Substantia nigra (tissue), 51 donors: ENCODE measurements at places on chromosomes 11 and 22.
A peak's percentile ranks its signal among the peaks of the same experiment; 100 is the strongest.

GRCh38 chr11:10934293-10934860, 76.5 kb upstream of the ZBED5 start:
- no peak for DNase-seq

GRCh38 chr11:71120471-71120896, 131.9 kb downstream of the SHANK2 start:
- DNase-seq = no peak

DNA sequence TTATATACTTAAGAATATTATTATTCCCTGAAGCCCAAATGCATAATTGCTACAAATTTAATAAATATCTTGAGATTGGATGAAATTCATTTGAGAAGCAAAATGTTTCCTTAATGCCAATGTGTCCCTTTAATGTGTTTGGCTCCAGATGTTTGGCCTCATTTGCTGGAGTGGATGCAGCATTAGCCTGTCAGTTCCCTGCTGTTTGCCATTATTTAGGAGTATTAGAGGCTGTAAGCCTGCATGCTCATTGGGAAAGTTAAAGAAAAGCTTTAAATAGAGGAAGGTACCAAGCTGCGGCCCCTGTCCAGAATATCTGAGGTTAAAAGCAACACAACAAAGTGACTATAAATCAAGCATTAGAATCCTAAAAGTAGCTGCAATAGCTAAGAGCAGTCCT, 54.8 kb upstream of the PITPNB start:
- no peak for DNase-seq

GRCh38 chr22:50529897-50530579, at the start of gene TYMP:
TYMP (minus strand) TSS chr22:50530012; CDS start chr22:50529709, 303 bp downstream.
- DNase-seq = no peak

DNA sequence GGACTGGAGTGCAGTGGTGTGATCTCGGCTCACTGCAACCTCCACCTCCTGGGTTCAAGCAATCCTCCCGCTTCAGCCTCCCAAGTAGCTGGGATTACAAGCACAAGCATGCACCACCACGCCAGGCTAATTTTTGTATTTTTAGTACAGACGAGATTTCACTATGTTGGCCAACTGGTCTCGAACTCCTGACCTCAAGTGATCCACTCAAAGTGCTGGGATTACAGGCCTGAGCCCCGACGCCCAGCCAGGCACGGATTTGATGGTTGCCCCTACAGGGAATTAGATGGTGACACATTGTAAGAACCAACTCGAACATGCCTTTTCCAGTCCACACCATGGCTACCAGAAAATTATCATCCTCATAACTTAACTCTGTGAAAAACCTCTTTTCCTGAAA, 26.8 kb upstream of the RTL6 start:
- DNase-seq = no peak

DNA sequence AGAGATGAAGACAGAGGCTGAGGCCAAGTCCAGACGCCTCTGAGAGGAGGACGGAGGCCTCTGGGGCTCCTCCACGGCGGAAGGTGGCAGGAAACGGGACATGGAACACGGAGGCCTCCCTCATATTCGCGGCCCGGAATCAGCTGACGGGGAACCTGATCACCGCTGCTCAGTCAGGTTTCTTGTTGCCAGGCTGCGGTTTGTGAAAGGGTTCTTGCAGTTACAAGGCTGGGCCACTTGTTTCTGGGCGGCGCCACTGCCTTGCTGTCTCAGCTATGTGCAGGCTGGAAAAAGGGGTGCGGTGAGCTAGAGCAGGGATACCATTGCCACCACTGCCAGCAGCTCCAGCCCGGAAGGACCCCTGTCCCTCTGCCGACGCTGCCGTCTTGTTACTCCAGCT, 10.0 kb upstream of the MMP1 start:
- no peak for DNase-seq

DNA sequence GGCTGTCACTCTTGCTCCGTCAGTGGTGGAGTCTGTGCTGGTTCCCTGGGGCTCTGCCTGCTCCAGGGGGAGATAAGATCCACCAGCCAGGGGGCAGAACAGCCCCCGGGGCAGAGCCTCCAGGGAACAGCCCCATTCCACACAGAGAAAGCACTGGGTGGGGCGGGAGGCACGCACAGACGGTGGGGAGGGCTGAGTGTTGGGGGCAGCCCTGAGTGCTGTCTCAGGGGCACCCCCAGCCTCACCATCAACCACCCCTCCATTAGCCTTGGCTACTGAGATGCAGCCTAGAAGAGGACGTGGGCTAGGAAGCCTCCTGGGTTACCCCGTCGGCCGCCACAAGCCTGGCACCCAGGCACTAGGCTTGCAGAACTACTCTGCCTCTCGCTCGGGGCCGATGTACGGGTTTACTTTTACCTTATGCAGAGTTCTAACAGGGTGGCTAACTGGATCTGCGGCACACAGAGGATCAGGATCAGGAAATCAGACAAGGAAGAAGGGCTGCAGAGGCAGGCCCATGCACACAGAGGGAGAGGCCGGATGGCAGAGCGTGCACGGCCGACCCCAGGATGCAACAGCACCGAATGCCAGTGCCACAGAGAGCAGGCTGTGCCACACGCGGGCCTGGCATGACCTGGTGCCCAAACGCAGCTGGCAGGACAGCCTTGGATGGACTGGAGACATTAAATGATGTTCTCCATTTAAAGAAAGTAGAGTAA, 140.5 kb downstream of the CTTN start:
- DNase-seq = no peak

DNA sequence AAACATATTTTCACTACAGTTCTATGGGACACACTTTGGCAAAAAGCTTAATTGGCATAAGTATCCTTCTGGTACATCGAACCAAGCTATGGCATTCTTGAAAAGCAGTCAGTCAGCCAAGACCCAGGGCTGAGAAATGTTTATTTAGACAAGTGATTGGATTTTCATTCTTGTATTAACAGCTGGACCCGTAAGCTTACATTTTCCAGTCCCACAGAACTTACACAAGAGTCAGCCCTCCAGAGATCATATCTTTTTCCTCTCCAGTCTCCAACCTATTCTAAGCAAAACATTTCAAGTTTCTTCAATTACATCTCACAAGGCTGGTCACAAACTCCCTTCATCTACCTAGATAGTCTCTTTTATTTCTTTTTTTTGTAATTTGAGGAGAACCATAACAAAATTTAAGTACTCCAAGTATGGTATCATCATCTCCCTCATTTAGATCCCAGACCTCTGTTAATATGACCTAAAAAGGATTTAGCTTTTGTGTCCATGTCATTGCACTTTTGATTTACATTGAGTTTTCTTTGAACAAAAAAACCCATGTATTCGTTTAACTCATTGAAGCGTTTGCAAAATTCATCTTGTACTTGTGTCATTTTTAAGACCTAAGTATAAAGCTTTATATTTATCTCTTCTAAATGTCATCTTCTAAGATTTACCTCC, 67.9 kb upstream of the GRK3 start:
- DNase-seq = no peak

- DNase-seq = no peak
Measured at GRCh38 chr11:110522471-110522870, 92.7 kb downstream of the FDX1 start.

DNA sequence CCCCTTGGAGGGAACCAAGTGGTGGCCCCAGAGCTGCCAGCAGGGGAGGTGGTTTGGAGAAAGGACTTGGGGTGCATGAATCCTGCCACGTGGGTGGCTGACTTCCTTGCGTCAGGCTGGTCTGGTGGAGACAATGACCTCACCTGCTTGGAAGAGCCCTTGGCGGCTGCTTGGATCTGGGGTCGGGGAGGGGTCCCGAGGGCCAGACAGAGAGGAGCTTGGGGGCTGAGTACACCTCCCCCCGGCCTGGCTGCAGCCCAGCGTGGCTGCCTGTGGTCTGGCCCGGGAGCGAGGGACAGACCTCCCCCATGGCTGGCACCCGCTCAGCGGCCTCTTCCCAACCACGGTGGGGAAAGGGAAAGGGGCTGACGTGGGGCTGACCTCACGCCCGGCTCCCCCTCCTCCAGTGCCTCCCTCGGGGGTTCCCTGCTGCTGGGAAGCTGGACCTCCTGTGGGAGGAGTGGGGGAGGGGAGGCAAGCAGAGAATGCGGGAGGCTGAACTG, 13.8 kb downstream of the LIF start:
- DNase-seq = no peak

GRCh38 chr22:17205432-17205831, 13.8 kb downstream of the ADA2 start:
- DNase-seq = no peak

- DNase-seq = no peak
Measured at GRCh38 chr11:108587109-108587508, 6.5 kb downstream of the EXPH5 start.

- DNase-seq = peak; percentile 78
Measured at GRCh38 chr11:72722050-72722748, 30.0 kb downstream of the ARAP1 start.

- no peak for DNase-seq
Measured at GRCh38 chr22:24994070-24994763, 41.7 kb downstream of the KIAA1671 start.

DNA sequence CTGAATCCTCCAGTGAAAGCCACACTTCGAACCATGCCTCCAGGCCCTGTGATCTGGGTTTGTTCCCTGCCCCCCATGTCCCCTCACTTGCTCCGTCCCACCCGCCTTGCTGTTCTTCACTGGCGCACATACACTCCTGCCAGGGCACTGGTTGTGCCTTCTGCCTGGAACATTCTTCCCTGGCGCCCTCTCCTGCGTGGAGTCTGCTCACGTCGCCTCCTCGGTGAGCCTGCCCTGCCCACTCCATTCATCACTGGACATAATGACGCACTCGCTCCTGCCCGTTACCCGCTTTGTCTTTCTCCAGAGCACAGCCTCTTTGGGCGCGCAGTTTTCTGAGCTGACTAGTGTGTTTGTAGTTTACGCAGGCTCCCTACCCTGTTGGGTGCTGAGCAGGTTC, 21.0 kb upstream of the MIEF1 start:
- DNase-seq = no peak

- DNase-seq = no peak
Measured at GRCh38 chr22:25126510-25126909, 73.1 kb upstream of the CRYBB3 start.

DNA sequence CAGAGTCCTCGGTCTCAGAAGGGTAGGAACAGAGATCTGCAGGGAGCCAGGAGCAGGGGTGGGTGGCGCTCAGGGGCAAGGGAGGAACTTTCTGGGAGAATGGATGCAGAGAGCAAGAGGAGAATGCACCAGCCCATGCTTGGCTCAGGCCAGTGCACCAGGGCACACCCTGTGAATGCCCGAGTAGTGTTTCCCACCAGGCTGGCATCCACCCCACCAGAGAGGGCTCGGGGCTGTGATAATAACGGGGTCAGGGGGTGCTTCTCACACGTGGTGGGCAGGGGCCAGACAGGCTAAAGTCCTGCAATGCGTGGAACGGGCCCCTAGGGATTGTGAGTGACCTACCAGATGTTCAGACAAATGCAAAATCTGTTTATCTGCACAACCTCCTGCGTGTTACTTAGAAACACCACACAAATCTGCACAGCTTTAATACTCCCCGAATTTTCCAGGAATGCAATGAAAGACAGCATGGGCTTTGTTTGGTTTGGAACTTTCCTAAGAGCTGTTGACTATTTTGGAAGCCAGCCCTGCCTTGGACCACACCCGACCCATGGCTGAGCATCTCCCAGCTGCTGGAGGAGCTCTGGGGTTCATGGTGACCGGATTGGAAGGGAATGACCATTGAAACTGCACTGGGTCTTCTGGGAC, 368.3 kb downstream of the SHANK2 start:
- no peak for DNase-seq

DNA sequence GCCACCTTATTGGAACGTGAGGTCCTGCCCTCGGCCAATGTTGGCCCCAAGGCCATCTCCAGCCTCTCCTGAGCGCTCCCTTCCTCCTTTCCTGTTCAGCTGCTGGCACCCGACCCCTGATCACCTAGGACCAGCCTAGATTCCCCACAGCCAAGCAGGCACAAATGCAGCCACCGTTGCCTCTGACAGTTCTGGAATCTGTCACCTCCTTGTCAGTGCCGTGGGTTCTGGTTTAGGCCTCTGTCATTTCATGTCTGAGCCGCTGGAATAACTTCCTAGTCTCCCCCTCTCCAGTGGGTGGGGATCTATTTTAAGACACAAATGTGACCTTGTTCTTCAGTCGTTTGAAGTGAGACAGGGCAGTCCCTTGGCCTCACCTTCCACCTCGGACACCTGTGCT, 29.7 kb downstream of the FADS3 start:
- DNase-seq = no peak

GRCh38 chr11:78201096-78201818, 12.5 kb downstream of the USP35 start:
- no peak for DNase-seq

GRCh38 chr11:116454020-116454645, 318.7 kb downstream of the BUD13 start:
- DNase-seq = peak; percentile 10

DNA sequence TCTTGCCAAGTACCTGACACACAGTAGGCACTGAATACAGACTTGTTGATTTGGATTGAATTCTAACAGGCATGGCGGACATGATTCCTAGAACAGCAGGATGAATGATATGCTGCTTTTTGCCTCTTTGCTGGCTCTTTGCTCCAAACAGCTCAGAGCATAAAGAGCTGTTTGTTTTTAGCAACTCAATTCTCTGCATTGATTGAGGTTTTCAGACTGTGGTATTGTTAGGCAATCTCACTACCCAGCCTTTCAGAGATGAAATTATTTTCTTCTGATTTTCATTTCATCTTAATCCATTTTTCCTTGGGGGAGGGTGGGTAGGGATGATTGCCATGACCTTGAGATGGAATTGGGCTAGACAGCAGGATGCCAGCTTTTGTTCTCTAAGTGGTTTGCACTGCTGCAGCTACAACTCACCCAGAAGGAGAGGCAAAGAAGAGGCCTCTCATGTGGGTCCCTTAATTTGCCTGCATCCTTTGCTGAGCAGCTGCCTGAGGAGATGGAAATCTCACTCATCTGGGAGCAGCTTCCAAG, 20.5 kb downstream of the COA4 start:
- DNase-seq = no peak

DNA sequence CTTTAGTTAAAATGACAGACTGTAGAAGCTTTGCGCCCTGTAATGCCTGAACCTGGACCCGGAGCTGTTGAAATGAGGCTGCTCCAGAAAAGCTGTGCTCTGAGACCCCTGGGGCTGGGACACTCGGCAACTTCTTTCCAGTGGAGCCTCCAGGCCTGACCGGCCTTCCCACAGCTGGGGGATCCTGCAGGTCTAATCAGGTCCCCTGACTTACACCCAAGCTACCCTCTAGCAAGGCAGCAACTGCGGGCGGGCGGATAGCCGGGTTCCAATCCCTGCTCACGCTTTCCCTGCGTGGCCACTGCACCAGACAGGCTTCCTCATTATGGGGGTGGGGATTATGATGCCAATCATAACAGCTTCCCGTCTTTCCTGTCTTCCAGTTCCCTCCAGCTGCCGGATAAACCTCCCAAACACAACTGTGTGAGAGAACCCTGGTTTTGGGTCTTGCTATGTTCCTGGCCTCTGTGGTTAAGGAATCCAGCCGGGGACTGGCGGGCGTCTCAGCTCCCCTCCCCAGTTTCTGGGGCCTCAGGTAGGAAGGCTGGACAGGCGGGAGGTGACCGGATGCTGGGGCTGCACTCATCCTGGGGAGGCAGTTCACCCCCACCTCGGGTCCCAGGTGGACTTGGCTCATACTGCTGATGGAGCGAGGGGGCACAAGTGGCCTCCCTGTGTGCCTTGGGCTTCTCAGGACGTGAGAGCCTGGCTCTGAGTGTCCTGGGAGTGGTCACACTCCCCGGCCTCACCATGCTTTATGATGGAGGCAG, 38.6 kb downstream of the PARVG start:
- DNase-seq = no peak
